Renal cortex interstitium (tissue), 15 donors: ENCODE measurements at places on chromosomes 13 and 19.

DNA sequence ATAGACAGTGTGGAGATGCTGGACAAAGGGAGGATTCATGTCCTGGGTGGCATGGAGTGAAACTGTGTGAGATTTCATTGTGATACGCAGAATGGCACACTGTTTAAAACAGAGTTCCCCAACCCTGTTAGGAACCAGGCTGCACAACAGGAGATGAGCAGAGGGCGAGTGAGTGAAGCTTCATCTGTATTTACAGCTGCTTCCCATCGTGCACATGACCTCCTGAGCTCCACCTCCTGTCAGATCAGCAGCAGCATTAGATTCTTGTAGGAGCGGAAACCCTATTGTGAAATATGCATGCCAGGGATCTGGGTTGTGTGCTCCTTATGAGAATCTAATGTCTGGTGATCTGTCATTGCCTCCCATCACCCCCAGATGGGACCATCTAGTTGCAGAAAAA is 72.5 kb downstream of the RAP2A start:
- no peak for DNase-seq

DNA sequence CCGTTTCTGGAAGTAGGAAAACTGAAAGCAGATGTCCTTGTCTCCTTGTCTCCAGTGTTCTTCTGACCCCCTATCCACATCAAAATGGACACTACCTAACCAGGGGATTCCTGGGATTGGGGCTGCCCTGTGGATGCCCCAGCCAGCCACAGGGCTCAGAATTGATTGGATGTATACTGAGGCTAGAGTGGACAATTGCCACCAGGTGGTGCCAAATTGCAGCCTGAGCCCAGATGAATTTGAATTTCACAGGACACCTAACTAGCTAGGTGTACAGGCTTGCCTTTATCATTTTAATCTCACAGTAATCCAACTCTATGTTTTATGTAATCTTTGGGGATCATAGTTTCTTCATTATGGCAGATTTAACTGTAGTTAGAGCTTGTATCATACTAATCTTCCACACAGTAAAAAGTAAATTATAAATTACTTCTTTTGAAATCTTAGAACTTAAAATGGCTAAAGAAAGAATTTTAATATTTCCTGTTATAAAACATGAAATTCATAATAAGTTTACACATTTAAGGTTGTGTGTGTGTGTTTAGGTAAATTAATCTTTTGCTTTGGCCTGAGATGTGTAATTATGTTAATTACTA is 58.0 kb downstream of the PIBF1 start:
- DNase-seq, result no peak

DNA sequence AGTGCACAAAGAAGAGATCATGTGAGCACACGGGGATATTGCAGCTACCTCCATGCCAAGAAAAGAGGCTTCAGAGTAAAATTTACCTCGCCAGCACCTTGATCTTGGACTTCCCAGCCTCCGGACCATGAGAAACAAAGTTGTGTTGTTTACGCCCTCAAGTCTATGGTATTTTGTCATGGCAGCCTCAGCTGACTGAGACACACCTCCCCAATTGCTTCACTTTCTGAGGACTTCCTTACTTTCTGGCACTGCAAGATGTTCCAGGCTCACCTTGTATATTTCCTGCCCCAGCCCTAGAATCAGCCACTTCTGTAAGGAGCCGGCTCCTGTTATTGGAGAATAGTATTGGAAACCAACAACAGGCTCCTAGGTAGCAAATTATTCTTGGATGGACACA is 6.6 kb upstream of the CEBPG start:
- no peak for DNase-seq

- no peak for DNase-seq
Observed at GRCh38 chr13:107518292-107518691, 697.0 kb downstream of the LIG4 start.

- no peak for DNase-seq
Observed at GRCh38 chr19:57302020-57302465, 18.2 kb upstream of the ZNF543 start.

- DNase-seq, result no peak
Observed at GRCh38 chr13:97165502-97166425, 56.4 kb upstream of the MBNL2 start.

DNA sequence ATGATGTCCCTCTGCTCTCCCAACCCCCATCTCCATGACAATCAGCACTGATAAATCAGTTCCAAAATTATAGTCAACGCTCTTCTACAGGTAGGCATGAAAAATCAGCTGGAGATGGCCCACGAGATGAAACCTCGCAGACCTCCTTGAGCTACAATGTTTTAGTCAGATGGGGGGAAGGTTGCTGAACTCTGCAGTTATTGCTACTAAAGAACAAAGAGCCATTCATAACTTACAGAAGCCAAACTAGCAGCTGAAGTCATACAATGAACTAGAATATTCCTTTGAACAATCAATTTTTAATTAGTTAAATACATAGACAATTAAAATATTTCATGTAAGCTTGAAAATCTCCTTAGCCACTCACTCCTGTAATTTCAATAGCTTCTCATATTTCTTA is 179.2 kb downstream of the NHLRC3 start:
- DNase-seq, result no peak

GRCh38 chr19:722553-723101 is 13.9 kb downstream of the PALM start:
- DNase-seq, result no peak

DNA sequence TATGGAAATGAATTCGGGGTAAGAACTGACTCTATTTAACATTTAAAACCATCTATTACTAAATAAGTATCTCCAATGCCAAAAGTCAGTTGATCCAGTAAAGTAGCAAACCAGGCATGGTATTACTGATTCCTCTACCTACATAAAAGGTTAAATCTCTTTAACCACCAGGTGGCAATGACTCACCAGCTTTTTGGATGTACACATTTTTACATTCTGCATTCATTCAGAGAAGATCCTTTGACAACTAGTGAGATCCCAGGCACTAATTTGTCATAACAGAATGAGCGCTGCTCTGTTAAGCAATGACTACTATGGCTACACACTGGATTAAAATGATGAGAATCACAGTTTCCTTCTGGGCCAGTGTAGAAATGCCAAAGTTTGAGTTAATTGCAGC is 329.8 kb upstream of the GPC6 start:
- DNase-seq, result peak; percentile 10

GRCh38 chr19:46975011-46975924 is 44.4 kb upstream of the NPAS1 start:
- DNase-seq, result no peak

GRCh38 chr13:46160471-46161066 is 21.4 kb downstream of the LCP1 start:
- peak; percentile 66 for DNase-seq

DNA sequence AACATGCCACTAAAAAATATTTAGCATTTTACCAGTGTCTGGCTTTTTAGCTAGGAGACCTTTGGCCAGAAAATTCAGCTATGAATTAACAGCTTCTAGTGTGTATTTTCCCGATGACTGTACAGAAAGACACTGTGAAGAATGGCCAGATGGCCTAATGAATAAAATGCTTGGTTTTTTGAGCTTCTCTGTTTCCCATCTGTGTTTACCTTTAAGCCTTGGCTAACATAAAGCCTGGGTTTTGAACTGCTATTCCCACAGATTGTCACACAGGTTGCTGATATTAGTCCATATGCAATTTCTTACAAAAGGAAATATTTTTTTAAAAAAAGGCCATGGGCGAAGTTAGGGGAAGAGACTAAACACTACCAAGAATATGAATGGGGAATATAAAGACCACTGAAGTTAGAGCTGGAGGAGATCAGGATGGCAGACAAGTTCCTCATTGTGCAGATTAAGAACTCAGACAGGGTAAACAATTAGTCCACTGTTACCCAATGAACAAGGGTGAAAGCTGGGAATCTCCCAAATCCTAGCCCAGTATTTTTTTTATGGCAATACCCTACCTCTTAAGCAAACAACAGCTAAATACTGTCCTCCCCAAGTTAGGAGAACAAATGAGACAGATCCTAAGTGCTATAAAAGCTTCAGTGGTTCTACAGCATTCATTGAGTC is 95.1 kb downstream of the DCT start:
- no peak for DNase-seq

GRCh38 chr13:50107205-50107604 is 92.0 kb downstream of the KCNRG start:
- no peak for DNase-seq

- no peak for DNase-seq
Observed at GRCh38 chr19:1975162-1975480, 34.1 kb downstream of the CSNK1G2 start.

- DNase-seq, result no peak
Observed at GRCh38 chr13:95298971-95299621, 2.2 kb downstream of the ABCC4 start.

- no peak for DNase-seq
Observed at GRCh38 chr13:82850644-82851043, 1031.6 kb downstream of the SLITRK1 start.

GRCh38 chr13:83007226-83007625 is 875.0 kb downstream of the SLITRK1 start:
- no peak for DNase-seq

- no peak for DNase-seq
Observed at GRCh38 chr13:41296879-41297646, 14.0 kb upstream of the NAA16 start.

GRCh38 chr19:41096353-41096752 is 8.1 kb downstream of the CYP2A13 start:
- no peak for DNase-seq

- DNase-seq, result no peak
Observed at GRCh38 chr13:44385401-44385800, 11.8 kb downstream of the SERP2 start.

GRCh38 chr19:35512831-35513627 is 420 bp downstream of the DMKN start:
- DNase-seq, result no peak

DNA sequence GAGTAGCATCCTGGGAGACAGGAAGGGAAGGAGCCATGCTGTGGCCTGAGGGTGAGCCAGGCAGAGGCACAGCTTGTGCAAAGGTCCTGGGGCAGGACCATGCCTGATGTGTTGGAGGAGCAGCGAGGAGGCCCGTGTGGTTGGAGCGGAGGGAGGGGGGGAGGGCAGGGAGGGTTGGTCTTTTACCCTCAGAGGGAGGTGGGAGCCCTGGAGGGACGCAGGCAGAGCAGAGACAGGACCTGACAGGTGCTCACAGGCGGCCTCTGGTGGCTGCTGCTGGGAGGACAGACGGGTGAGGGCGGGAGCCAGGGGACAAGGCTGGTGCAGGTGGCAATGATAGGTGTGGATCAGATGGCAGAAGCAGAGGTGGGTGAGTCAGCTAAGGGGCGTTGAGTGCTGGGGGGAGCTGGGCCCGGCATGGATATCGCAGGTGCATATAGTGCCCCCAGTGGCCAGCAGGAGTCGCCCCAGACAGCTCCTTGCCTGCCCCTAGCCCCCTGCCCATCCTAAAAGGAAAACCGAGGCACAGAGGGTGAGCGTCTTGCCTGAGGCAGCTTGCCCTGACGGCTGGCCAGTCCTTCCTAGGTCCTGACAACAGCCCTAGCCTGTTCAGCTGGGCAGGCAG is 9.8 kb upstream of the GNA15 start:
- no peak for DNase-seq

DNA sequence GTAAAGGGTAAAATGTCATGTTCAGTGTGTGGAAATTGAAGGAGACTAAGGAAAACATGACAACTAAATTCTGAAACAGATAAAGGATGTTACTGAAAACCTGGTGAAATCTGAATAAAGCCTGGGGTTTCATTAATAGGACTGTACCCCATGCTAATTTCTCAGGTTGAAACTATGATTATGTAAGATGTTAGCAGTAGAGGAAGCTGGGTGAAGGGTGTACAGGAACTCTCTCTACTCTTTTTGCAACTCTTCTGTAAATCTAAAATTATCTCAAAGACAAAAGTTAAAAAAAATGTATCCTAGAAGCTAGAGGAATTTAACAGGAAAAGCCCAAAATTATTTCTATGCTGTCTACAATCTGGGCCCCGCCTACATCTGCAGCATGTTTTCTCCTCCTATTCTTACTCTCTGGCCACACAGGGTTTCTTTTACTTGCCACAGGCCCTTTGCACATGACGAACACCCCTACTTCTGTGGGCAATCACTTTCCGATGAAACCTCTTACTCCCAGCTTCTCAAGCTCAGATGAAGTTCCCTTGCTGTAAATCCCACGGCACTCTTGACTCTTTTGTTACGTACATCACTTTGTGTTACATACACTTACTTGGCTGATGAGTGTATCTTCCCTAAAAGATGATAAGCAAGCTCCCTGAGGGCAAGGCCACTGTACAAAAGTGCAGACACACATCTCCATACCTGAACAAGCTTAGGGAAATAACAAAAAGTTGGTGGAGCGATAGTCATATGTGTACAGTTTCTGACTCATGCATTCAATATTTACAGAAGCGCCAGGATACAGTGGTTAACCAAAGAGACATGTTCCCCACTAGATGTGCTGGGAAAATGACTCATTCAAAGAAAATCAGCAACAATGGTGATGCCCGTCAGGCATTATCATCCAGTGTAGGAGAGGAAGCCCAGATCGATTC is 32.6 kb downstream of the RUBCNL start:
- DNase-seq, result no peak

DNA sequence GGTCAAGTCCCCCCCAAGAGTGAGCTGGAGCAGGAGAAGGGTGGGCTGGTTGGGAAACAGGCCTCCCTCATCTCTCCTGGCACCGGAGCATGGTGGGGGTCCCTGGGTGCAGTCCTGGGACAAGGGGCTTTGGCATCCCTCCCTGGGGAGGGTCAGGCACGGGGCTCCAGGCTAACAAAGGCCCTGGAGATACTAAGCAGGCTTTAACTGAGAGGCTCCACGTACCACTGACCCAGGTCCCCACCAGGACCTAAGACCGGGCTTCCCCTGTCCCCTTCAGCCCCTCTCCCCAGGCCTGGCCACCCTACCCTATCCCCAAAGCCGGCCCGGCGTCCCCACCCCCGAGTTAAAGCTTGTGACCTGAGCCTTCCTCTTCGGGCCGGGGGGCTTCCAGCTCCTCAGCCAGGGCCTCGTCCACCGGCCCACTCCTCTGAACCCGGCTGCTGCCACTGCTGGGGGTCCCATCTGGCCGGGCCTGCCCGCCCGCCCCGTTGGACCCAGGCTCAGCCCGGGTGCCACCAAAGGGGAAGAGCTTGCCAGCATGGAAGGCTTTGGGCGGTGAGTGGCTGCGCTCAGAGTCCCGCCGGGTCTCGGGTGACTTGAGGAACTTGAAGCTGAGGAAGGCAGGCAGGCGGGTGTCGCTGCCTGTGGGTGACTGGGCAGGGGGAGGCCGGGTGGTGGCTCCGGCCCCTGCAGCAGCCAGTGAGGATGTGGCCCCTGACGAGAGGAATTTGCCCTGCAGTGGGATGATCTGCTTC is 10.1 kb downstream of the ANO8 start:
- DNase-seq, result no peak

DNA sequence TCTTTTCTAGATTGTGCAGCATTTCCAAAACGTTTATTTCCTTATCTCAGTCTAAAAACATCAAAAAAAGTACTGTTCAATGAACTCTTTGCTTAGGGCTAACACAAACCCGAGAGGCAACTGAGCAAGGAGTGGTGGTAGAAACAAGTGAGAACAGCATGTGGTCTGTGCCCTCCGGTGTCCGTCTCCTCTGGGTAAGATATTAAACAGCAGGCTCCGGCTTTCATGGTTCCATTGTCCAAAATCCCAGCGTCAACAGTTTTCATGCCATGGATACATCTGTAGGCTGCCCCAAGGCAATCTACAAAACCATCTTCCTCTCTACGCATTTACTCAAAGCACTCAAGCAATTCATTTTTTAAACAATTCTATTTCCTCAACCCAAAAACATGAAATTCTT is 22.8 kb downstream of the DCLK1 start:
- DNase-seq, result no peak

- peak; percentile 57 for DNase-seq
Observed at GRCh38 chr19:14091081-14091812, 696 bp upstream of the SAMD1 start.
